ENCODE measurements at places on chromosomes 7 and 10.

DNA sequence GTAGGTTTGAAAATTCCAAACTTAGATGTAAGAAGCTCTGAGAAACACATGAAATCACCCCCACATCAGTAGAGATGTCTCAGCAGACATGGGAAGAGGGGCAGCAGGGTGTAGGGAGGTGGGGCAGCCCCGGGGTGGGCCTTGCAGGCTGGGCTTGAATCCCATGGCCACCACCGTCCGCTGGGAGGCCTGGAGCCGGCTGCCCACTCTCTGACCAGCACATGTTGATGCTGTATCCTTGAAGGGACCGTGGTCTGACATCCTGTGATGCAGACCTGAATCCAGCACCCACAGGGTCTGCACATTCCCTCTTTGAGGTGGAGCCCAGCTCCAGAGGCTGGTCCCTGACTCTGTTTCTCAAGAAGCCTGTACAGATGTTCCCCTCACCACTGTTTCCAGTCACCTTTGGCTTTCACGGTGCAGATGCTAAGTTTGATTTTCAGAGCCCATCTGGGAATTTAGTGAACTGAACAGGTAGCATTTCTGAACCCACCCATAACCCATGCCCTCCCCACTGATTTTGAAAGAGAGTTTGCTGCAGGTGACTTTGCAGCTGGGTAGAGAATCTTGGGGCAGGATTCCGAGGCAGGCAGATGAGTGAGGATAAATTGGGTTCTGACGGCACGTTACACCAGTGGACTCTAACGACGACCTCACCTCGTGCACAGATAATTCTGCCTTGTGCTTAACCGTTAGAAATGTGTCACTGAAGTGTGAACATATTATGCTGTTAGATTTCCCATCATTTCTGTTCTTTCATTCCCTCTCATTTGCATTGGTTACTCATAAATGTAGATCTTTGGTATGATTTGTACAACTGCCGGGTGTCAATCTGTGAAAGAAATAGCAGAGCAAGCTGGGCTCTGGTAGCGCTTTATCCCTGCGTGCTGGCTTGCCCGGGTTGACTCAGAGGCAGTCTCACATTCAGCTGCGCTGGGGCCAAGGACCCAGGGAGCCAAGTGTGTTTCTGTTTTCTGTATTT lies 45.7 kb downstream of the IKZF1 start:
- DNase-seq, result no peak

GRCh38 chr7:1045069-1046063 lies 1.0 kb downstream of the GPR146 start:
- DNase-seq, result no peak

DNA sequence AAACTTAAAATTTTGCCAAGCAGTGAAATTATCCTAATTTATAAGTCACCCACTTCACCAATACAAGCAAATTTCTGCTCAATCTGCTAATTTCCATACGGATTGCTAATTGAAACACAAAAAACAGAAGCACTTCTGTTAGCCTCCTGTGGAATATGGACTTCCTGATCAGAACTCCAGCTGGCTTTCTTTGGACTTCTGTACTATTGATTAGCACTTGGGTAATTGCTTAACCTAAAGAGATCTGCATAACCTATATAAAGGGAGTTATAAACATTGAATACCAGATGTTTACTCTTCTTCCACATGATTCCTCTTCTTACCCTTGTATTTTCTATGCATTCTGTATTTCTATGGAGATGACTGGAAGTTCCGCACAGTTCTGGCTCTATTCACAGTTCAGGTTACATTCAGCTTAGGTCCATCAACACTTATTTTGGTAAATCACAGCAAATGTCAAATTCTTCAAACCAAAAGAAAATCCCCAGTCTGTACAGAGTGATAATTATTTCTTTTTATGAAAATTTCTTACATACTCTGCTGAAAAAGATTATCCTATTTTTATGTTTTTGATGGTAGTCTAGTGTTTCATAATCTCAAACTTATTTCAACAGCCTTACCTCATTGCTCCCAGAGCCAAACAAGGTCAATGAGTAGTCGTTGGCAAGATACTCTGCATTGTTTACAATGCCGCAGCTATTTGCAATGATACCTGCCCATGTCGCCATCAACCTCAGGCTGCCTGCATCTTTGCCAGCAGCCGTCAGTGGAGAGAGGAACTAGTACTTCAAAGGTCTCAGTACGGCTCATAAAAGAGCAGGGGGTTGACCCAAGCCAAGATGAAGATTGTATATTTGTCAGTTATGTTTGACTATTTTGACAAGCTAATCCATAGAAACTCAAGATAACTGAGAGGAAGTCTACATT lies 225.6 kb downstream of the AHR start:
- no peak for DNase-seq

DNA sequence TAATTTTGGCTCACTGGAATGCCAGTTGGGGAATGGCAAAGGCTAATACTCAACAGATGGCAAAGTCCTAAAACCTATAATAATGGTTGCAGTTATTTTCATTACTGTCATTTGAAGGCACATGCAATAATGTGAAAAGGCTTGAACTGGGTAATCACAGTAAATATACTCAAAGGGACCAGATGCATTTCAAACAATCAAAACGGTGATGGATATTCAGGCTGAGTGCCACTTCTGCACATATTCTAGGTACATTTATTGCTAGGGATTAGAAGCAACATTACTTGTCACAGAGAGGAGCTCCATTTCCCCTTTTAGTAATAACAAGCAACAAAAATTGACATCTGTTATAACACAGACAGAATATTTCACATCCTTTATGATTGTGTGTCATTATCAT lies 171.8 kb downstream of the NXPH1 start:
- no peak for DNase-seq

DNA sequence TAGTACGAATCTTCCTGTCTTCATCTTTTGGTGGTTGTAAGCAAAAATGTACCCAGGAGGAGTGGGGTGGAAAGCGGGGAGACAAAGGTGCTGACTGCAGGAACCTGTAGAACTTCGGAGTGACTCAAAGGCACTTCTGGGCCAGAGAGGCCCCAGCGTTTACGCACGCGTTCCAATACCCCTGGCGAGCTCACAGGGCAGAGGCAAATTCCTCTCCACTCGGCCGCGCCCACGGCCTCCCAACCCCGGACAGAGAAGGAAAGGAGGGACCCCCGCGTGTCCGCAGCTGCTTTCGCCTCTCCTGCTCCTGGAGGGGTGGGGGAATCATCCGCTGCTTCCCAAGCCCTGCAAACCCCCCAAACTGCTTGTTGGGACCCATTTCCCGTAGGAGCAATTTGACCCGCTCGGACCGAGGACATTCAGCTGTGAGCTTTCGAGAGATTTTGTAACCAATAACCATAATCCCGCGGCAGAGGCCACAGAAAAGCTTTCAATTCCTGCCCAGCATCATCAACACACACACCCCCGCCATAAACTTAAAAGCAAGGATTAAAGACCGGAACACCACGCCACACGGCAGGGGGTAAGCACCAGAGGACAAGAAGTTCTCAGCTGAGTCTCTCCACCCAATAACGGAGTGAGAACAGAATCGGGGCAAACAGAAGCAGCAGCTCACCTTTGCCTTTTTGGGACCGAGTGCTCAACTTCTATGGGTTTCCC lies 2.3 kb downstream of the IGF2BP3 start:
- no peak for DNase-seq

DNA sequence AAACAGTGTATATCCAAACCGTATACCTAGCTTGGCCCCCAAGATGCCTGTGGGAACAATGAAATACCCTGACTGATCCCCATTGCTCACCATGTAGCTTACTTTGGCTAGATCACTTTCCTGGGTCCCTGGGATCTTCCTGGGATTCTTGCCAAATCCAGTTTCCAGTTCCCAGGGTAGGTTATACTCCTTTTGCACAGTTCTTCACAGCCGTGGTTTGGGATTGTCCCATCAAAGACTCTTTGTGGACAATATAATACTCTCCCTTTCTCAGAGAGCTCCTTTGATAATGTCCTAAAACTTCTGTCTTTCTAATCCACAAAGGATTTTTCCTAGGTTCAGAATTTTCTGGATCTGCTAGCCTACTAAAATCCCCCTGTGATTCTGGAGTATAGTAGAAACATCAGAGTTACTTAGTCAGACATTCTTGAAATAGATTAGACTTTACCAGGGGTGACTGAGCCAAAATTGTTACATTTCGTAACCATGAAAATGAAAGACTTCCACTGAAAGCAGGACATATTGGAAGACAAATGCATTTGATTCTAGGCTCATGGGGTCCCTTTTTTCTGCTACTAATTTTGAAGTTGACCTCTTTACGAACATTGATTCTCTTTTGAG lies 388.3 kb upstream of the ETV1 start:
- DNase-seq, result no peak

DNA sequence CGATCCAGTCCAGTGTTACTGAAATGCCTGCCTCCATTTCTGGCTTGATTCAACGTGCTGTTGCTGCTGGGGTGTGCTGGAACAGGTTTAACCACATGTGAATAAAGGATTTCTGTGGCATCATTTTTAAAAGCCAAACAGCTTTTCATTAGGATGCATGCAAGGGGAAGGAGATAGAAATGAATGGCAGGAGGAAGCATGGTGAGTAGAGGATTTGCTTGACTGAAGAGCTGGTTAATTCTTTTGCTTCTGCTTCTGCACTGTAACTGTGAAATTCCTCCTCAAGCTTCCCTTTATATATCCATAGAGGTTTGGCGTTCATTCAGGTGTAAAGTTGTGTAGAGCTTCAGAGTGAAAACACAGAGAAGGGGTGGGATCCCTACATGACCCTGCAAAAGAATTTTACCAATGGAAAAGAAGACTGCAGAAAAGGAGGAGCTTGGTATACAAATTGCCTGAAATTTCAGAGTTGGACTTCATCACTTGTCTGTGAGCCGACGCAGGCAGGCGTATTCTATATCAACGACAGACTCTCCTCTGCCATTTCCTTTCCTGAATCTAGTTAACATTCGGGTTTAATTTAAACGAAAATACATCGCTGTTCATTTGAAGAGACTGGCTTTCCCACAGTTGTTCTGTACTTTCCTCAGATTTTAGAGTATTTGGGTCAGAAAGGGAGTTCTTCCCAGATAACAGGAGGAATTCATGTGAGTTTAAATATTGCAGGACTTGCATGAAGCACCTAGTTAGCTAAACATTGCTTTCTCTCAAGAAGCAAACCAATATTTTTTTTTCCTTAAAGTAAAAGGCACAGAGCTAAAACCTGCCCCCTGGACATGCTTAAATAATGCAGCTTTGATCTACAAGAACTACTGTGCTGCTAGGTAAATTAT lies at the start of gene SOSTDC1:
Gene SOSTDC1, minus strand, starts transcription at position 270 of the 893 bp plus-strand sequence. Its CDS starts 70 bp downstream, at position 200.
- no peak for DNase-seq

DNA sequence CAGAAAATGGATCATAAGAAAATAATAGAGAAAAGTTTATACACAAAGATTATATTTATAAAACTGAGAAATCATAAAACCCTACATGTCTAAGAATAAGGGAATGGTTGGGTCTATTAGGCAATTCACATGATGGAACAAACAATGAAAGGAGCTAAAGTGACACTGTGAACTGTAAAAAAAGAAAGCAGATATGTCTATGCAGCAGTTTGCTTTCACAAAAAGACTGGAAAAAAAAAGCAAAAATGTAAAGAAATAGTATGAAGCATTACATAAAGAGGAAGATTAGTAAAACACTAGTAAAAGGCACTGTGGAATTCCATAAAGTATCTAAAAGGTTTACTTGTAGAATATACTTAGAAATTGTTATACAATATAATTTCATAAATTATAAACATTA lies 95.9 kb downstream of the HBP1 start:
- no peak for DNase-seq

- DNase-seq, result peak; percentile 99
Measured at GRCh38 chr7:139340037-139340807, 915 bp upstream of the FMC1 start.

DNA sequence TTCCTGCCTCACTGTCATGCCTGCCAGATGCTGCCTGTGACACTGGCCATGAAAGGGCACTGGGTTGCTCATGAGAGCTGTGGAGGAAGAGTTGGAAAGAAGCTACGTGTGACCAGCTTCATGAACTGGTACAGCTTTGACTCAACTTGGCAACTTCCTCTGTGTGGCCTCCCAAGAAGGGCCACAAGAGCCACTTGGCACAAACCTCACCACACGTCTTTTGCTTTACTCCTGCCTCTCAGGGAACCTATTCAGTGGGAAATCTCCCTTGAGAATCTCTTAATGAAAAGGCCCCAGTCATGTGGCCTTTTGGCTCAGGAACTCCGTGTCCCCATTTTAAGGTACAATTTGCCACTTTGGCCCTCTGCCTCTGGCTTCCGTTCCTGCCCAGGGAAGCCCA lies 54.5 kb downstream of the FRMD4A start:
- DNase-seq, result peak; percentile 13

DNA sequence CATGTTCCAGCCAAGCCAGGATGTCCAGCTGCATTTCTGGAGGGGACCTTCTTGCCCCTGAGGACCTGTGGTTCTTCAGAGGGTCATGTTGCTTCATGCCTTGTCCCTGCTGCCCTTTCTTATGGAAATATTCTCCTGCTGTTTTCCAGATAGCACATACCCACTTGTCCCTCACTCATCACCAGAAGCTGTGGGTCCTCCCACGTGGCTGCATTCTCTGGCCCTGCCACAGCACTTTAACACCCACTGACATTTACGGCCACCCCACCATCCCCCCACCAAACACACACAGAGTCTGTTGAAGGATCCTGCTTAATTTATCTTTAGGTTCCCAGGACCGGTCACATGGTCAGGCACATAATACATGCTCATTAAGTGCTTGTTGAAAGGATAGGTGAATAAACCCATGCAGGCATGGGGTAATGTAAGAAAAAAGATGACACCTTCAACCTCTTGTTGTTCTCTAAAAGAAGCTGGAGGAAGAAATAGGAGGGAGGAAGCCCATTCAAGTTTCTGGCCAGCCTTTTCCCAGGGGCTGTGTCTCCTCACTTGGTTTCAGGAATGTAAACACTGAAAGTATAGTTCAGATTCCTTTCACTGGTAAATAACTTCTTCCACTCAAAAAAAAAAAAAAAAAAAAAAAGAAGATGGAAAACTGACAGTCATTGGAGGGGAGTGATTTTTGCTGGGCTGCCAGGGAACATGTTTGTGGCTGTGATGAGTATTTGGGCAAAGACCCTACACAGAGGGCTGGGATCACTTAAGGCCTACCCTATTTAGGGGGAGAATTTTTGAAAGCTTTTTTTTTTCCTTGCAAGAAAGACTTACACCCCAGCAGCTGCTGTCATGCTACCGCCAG lies 19.8 kb upstream of the BMPER start:
- no peak for DNase-seq

GRCh38 chr7:45402480-45403218 lies 171.5 kb upstream of the ADCY1 start:
- DNase-seq, result no peak

DNA sequence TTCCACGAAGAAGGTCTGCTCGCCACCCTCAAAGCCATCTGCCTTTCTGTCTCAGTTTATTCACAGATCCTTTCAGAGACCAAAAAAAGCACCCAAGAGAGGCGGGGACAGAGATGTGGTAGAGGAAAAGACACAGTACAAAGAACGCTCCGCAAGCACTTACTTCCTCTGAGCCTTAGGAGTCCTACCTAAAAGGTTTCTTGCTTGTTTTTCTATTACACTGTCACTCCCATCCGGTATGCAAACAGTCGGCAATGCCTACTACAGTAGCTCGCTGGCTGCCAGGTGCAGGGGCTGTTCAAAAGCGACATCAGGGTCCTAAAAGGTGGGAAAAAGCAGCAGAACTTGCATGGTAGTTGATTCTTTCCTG lies 816 bp downstream of the TECPR1 start:
- DNase-seq, result no peak
